ENCODE measurements at places on chromosomes 4 and X.

DNA sequence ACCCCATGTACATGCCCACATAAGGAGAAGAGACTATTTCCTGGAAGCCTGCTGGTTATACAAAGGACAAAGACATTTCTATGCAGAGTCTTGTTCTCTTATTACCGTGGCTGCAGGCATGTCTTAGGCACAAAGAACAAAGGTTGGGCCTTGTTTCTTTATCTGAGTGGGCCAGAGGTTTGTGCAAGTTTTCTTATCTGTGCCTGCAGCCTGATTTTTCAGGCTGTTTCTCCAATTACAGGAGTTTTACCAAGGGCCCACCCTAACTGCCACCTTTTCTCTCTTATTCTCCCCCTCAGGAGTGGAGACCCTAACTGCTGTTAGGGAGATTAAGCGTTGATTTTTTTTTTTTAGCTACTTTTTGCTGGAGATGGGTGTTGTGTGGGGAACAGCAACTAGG is 3.5 kb downstream of the TENT5D start:
- no peak for DNase-seq

DNA sequence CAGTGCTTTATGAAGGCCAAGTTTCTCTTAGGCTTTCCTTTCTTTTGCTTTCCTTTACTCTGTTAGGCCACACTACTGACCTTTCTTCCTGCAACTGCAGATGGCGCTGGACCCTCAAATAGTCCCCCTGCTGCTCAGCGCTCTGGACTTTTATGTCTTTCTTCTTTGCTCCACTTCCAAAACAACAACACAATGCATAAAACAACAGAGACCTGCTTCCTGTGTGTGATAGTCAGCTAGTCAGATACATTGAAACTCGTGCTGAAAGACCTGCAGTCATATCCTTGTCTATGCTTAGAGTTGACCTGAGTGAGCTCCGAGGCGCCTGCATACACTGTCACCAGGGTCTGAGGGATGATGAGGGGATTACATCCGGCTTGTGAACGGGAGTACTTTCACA is 108.9 kb upstream of the TEX13D start:
- no peak for DNase-seq

- no peak for DNase-seq
Observed at GRCh38 chr4:73259571-73260090, 1.0 kb upstream of the ANKRD17 start.

GRCh38 chrX:64191281-64192010 is 14.1 kb downstream of the AMER1 start:
- no peak for DNase-seq

- DNase-seq, result no peak
Observed at GRCh38 chr4:144202081-144202480, 61.6 kb upstream of the GYPA start.

GRCh38 chrX:45749375-45749774 is 548.7 kb upstream of the DIPK2B start:
- no peak for DNase-seq

- DNase-seq, result no peak
Observed at GRCh38 chr4:87884976-87885549, 52.3 kb downstream of the MEPE start.

- no peak for DNase-seq
Observed at GRCh38 chrX:114626323-114626722, 42.4 kb downstream of the HTR2C start.

DNA sequence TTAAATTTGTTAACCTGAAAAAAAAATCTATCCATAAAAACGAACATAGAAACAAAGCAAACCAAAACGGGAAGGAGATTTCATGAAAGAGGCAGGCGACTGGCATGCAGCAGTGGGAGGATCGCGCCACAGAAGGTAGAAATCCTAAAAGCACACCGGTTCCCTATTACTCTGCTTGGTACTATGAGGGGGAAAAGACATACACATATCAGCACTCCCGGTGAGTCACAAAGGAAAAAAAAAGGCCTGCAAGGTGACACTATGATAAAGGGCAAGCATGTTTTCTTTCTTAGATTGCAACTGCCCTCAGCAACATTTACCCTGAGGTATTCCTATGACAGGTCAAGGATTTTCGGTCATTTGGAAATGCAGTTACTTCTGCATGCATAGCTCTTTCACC is 60.6 kb upstream of the NAP1L5 start:
- DNase-seq, result no peak

- DNase-seq, result no peak
Observed at GRCh38 chr4:80101071-80101791, 28.2 kb upstream of the ANTXR2 start.

GRCh38 chr4:11624370-11624769 is 195.7 kb upstream of the HS3ST1 start:
- DNase-seq, result no peak

DNA sequence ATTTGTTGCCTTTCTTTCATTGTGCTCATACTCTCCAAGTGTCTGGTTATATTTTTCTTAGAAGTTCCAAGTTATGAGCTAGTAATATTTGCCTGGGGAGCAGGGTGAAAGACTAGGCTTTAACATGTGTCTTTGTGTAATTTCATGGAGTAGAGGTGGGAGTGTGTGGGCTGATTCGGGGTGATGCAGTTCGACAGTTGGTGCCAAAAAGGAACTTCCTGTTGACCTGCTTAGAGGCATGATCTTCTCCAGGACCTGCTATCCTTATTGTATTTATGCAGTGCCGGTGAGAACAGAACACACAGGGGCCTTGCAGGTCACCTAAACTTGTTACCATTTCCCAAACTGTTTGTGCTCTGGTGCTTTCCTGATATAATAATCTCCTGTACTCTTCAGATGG is 21.2 kb downstream of the USP53 start:
- no peak for DNase-seq

DNA sequence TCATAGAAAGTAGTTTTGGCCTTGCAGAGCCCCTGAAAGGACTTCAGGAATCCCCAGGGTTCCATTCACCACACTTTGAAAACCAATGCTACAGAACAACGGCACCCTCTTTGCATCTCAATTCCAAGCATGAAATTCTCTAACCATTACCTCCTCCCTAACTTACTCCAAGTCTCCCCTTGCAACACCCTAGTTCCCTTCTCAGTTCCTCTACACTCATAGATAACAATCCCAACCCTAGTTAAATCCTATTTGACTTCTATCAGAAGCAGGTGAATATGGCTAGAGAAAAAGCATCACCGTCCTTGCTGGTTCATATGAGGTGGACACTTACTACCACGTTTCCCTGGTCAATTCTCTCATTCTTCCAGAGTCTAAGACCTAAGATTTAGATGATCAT is 2.4 kb downstream of the RCHY1 start:
- no peak for DNase-seq

DNA sequence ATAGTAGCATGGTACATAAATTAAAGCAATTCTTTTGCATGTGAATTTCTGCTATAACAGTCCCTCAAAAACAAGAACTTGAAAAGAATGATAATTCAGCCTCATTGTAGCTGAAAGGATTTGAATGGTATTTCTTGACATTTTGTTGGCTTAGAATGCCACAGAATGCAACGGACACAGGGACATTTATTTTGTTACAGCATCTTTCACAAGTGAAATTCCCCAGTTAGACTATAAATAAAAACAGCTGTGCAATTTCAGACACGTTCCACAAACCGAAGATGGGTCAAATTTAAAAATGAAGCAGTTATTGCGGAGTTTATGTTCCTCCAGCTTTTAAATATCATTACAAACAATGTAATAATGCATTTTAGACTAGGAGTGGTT is 82.8 kb upstream of the AMELX start:
- DNase-seq, result no peak

DNA sequence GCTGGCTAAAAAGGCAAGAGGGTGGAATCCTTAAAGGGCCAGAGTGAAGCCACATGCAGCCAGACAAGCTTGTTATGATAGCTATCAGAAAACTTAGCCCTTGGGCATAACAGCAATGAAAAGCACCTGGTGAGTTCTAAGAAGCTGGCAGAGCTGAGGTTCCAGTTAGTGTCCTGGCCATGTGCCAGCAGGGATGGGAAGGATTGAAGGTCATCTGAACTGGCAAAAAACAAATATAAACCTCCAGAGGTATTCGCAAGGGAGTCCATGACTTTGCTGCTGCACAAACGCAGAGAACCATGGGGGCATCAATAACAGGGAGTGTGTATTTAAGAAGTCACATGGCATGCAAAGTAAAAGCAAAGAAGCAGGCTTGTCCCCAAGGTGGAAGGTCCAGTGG is 208.9 kb downstream of the FAM47A start:
- DNase-seq, result no peak

- DNase-seq, result no peak
Observed at GRCh38 chrX:134782796-134783195, 124.5 kb upstream of the PLAC1 start.

- DNase-seq, result no peak
Observed at GRCh38 chrX:13994104-13994503, 35.6 kb downstream of the GEMIN8 start.

DNA sequence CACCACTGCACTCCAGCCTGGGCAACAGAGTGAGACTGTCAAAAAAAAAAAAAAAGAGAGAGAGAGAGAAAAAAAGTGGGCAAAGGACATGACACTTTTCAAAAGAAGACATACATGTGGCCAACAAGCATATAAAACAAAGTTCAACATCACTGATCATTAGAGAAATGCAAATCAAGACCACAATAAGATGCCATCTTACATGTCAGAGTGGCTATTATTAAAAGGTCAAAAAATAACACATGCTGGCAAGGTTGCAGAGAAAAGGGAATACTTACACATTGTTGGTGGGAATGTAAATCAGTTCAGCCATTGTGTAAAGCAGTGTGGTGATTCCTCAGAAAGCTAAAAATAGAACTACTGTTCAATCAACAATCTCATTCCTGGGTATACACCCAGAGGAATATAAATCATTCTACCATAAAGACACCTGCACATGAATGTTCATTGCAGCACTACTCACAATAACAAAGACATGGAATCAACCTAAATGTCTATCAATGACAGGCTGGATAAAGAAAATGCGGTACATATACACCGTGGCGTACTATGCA is 94.9 kb upstream of the TRIM2 start:
- no peak for DNase-seq

DNA sequence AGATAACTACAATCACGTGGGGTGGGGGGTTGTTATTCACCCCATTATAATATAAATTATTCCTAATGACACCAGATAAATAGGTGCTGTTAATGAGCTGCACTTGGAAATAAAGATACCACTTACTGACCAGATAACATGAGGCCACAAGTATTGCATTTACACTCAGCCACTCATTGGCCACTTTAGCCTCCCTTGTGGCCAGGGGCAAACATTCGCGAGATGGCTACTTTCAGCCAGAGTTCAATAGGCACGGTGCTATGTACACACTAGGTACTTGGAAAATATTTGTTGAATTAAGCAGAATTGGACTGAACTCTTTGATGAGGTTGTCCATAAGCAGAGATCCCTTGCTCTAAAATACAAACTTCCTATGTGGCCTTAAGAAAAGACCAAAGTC is 713.7 kb upstream of the TENM3 start:
- DNase-seq, result no peak

GRCh38 chrX:48800574-48801279 is 1.1 kb upstream of the HDAC6 start:
- no peak for DNase-seq

GRCh38 chr4:33149658-33150524 is 2429.7 kb downstream of the PCDH7 start:
- DNase-seq, result no peak

- DNase-seq, result no peak
Observed at GRCh38 chrX:35741142-35741541, 57.0 kb upstream of the MAGEB16 start.

DNA sequence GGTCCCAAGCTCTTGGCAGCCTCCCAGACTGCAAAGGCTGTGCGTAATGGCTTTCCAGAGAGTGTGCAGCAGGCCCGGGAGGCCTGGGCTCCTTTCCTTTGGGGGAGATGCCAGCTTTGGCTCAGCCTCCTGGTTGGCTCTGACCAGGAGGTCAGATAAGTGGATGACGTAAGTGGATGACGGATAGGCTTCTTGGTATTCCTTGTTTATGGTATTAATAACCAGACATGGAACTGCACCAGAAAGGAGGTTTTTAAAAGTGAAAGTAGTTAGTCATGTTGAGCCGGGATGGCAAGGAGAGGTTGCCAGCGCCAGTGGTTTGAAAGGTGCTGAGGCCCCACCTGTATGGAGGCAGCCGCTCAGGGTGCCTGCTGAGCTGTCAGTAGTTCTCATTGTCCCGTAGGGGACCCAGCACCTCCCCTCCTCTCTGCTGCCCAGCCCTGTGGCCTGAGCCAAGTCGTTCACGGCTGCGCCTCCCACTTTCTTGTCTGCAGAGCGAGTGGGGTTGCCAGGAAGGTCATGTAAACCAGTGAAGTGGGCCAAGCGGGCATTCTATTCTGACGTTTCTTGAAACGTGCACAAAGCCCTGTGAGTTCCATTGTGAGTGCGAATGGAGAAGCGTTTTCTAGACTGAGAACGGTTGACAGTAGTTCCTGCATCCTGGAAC is 28.7 kb upstream of the STOX2 start:
- no peak for DNase-seq

DNA sequence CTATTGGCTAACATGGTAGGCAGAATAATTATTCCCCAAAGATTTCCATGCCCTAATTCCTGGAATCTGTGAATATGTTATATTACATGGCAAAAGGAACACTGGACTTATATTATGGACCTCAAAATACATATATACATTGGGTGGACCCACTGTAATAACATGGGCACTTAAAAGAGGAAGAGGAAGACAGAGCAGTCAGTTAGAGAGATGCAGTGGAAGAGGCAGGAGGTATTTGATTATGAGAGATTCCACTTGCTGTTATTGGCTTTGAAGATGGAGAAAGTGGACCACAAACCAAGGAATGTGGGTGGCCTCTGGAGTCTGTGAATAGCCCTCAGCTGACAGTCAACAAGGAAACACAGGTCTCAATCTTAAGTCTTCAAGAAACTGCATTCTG is 14.0 kb upstream of the ART3 start:
- no peak for DNase-seq

GRCh38 chr4:181611033-181611711 is 632.0 kb upstream of the TENM3 start:
- no peak for DNase-seq

GRCh38 chrX:26918631-26919030 is 544.5 kb downstream of the PPP4R3C start:
- no peak for DNase-seq

DNA sequence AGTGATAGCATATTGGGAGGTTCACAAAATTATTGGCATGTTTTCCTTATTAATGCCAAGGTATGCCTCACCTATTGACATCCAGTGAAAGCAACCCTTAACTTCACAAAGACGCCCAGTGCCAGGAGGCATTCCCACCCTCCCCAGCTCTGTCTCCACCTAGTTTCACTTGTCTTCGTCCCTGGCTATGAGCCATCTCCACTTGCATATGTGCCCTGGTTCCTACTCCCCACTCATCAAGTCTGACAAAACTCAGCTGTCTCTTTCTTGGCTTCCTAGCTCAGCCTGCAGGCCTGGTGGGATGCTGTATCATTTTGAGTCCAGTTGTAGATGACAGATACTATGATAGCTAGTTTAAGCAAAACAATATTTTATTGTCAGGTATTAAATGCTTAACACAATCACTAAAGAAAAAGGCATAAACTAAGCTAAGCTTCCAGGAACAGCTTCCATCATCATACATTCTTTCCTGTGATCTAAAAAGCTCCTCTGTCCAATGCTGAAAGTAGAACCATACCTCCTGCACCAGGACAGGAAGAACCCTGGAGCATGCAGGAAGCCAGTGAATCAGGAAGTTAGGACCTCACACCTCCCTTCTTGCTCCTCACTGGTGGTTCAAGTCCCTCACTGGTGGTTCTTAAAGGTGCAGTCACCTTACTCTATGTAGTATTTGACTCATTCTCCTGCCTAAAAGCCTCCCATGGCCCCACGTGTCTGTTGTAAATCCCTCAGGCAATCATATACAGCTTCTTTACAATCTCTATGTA is 410.3 kb upstream of the RASGEF1B start:
- DNase-seq, result no peak
